ENCODE measurements at places on chromosomes 13 and 19. TPM values are rescaled to one million over a fixed set of nuclear protein-coding genes. Genes with fewer than 3 reads are reported as not detected.

The C3 gene
- 16.1 TPM for total RNA-seq

DNA sequence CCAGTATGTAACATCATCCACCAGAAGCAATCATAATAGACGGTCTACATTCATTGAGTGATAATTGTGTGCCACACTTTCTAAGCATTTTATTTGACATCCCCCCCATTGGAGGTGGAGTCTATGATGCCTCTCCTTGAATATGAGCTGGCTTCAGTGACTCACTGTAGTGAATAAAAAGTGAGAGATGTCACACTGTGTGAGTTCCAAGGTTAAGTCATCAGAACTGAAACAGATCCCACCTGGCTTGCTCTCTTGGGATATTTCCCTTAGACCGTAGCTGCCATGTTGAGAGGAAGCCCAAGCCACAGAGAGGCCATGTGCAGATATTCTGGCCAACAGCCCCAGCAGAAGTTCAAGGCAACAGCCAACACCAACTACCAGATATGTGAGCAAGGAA is 12.6 kb downstream of the RTBDN start:
- DNase-seq = no peak

DNA sequence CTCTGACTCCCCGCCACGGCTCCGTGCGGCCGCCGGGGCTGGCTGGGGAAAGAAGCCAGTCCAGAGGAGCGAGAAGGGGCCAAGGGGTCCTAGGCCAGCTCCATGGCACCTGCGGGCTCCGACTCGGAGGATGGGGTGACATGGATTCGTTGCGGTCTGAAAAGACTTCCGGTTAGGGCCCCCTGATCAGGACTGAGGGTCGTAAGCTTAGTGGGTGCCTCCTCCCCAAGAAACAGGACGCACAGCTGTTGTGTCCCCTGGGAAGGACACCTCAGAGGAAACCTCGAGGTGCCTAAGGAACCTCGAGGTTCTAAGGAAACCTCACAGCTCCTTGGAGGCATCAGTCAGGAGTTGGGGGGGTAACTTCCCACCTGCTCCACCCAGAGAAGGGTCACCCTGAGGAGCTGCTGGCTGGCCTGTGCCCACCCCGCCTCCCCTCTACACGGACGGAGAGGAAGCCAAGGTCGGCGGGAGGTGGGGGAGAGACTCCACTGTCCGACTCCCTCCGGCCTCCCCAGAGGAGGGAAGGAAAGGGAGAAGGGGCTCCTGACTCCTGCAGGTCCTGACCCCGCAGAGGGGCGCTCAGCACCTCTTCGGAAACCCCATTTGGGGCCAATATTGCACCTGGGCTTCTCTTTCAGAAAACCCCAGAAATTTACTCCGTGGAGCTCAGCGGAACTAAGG is 855 bp downstream of the ATP12A start:
- no peak for DNase-seq

DNA sequence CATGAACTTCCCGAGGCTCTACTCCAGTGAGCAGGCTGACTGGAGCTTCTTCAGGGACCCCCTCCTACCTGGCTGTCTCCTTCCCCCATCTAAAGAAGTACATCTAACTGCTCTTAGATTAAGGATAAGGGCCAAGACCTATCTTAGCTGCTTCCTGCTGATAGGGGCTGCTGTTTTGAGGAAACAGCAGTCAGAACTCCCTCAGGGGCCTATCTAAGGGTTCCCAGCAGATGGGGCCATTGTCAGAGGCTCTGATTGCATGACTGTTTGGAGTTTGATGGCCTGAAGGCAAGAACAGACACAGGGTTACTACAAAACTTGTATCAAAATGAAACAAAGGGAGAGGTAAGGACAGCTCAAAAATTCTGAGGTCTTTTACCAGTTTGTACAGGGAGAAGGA is 2636.9 kb upstream of the PCDH20 start:
- DNase-seq = no peak

The WDR88 gene
- not detected for total RNA-seq

Data from epithelial cell of proximal tubule (primary cell).